ENCODE measurements at places on chromosomes 3 and 15.

- no peak for DNase-seq
These were observed 76.6 kb upstream of the SNRPN start for GRCh38 chr15:24878153-24878552.

DNA sequence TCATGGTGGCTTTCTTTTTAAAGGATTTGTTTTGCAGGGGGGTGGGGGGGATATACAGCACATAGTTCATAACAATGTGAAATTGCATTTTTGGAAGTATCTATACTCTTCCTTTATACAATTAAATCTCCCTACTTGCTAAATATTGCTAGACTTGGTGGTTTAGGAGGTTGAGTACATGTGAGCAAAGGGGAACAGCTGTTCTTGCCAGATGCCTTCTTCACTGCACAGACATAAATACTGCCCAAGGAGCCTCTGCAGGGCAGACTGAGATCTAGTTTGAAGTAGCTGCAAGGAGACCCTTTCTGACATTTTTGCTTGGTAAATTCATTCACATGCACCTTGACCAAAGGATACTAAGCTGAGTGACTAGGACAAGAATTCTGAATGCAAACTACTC, 228.6 kb upstream of the IL12A start:
- no peak for DNase-seq

GRCh38 chr15:43317566-43318184, 12.7 kb downstream of the LCMT2 start:
- no peak for DNase-seq

- DNase-seq: no peak
These were observed 12.7 kb downstream of the SLC6A20 start for GRCh38 chr3:45783667-45784066.

GRCh38 chr3:193796089-193796488, 203.1 kb downstream of the OPA1 start:
- no peak for DNase-seq

DNA sequence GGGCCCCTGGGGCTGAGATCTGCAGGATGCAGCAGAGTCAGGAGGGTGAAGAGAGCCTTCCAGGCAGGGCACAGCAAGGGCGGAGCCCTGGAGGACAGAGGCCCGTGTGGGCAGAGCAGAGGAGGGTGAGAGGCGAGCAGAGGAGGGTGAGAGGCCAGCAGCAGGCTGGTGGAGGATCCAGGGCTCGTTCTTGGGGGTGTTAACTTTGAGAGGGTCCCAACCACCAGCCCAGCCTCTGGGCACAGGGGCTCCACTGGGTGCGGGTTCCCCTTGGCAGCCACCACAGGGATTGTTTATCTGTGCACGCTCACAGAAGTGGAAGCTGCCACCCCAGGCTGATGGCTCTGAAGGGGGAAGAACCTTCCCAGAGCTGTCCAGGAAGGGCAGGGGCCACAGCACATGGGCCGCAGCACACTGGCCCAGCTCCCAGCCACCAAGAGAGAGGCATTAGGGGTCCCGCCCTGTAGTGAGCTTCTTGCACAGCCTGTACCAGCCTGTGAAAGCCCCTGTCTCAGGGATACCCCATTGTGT, 9.3 kb upstream of the PLXND1 start:
- no peak for DNase-seq

DNA sequence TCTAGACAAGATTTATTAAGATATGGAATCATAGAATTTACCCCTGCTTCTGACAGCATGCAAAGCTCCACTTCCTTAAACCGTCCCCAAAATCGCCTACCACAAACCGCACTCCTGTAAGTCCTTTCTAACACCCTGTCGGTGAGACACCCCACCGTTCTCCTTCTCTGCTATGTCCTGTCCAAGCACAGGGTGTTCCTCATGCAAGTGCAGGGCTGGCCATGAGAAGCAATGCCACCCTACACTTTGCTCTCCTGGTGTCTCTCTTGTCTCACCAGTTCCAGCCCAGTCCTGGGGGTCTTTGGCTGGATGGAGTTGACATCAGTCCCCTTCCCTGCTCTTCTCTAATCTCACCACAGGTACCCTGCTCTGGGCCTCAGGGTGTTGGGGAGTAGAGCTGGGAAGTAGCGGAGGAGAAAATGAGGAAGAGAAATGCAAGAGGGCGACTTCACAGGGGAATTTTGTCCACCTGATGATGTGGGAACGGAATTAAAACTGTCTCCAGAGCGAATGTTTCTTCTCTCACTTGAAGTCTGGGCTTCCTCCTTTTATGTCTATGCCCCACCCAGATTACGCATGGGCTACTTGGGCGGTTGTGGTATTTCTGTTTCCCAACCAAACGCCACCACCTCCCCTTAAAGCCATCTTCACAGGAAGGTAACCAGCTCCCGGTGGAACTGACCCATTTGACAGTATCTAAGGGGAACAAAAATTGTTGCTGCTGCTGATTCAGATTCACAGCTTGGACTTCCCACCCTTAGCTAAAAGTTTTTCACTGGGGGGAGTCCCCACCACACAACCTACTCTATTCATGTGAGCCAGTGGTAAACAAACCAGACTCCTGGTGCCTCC, 49.9 kb downstream of the CASR start:
- DNase-seq: no peak

GRCh38 chr15:68334661-68335124, 57.1 kb downstream of the FEM1B start:
- no peak for DNase-seq

DNA sequence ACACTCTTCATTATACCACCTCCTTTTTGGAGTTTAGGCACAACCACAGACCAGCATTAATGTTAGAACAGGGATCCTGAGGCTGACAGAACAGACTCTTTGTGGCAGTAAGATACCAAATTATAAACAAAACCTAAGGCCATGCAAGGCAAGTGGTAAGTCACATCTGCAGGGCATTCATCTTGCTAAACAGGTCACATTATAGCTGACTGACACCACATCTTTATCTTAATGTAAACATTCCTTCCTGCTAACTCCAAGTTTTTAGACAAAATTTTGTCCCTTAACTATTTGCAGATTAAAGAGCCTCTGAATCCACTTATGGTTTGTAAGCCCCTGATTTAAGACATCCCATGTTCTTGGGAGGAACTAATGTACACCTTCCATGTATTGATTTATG, 500.6 kb downstream of the PYDC2 start:
- DNase-seq: no peak

- DNase-seq: no peak
These were observed 297.3 kb downstream of the DOCK3 start for GRCh38 chr3:50972029-50972428.

DNA sequence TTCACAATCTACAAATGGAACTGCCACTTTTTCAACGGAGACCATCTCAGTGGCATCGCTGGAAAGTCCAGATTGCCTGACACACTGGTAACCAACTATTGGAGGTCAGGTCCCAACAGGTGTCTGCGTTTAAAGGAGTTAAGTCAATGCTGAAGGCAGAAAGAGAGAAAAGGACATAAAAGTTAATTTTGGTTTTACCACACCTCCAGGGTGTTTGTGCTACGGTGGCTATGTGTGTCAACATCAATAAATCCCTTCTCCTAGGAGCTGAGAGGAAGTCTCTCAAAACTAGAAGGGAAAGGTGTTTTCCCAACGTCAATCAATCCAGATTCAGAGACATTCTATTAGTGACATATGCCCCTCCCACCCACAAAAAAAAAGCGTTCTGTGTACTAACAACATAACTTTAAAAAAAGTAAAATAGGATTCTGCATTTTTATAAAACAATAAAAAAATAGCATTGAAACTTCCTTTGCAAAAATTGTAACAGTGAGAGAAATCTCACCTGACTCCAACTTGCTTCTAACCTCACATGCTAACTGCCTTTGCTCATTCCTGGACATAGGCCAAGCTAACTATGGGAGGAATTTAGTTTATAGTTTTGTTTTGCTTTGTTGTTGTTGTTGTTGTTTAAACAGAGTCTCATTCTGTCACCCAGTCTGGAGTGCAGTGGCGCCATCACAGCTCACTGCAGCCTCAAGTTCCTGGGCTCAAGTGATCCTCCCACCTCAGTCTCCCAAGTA, 58.7 kb downstream of the GATM start:
- no peak for DNase-seq

GRCh38 chr15:60172143-60172542, 168.0 kb downstream of the FOXB1 start:
- DNase-seq: no peak

- no peak for DNase-seq
These were observed 128.4 kb upstream of the ZBED2 start for GRCh38 chr3:111723293-111724215.

- DNase-seq: no peak
These were observed 103.8 kb upstream of the ADPGK start for GRCh38 chr15:72887376-72887775.

DNA sequence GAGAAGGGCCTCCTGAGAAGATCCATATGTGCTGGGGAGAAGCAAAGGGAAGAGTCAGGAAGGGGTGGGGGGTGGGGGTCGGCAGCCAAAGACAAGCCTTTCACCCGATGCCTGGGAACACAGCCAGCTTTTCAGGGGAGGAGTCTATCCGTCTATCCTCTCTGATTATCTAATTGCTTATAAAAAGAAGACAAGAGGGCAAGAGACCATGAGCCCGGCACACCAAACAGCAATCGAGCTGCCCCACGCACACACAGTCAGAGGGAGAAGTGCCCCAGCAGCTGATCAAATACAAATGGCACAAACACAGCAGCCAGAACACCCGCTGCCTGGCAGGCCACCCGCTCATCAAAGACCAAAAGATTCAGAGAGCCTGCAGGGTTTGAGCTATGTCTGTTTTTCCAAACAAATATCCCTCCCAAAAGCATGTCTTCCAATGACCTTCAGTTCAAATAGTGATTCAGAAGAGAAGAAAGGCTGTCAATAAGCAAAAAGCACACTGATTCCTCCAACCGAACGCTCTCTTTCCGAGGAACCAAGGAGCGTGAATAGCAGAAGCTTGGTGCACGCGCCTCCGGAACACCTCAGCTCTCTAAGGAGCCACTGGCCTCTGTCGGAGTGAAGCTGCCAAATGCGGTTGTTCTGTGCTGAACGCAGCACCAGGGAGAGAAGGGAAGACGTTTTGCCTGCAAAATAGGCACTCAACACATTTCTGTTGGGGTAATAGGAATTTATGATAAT, 419.2 kb downstream of the OCA2 start:
- DNase-seq: peak; percentile 96

DNA sequence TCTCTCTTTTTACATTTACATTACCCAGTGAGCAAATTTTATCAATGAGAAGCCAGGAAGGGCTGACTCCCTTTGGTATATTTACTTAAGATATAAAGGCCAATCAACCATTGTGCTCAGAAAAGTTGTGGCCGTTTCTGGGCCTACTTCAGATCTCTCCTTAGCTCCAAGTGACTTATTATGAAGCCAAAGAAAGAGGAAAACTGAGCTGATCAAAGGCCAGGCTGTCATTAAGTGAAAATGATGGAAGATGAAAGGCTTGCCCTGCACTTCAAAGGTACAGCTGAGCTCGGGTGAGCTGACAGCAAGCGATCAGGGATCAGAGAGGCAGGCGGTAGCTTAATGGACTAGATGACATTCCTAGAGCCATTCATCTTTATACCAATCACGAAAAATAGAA, 24.8 kb downstream of the VGLL4 start:
- DNase-seq: no peak

DNA sequence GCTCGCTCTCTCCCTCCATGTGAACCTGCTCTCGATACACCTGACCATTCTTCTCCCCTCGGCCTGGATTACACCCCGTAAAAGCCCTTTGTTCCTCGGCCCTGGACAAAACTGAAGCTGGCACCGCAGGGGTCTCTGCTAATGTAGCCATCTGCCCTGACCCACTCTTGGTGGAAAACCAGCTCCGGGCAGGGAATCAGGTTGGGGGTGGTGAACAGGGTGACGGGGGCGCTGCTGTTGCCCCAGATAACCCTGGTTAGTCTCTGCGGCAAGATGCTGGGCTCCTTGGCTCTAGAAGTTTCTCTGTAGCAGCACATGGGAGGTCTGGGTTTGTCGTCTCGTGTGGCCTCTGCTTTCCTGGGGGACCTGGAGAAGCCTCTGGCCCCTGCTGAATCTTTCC, 86.4 kb downstream of the WNT7A start:
- no peak for DNase-seq

GRCh38 chr15:77470235-77470634, 49.5 kb downstream of the HMG20A start:
- no peak for DNase-seq

- DNase-seq: peak; percentile 28
These were observed 287.6 kb upstream of the STT3B start for GRCh38 chr3:31244929-31245817.

DNA sequence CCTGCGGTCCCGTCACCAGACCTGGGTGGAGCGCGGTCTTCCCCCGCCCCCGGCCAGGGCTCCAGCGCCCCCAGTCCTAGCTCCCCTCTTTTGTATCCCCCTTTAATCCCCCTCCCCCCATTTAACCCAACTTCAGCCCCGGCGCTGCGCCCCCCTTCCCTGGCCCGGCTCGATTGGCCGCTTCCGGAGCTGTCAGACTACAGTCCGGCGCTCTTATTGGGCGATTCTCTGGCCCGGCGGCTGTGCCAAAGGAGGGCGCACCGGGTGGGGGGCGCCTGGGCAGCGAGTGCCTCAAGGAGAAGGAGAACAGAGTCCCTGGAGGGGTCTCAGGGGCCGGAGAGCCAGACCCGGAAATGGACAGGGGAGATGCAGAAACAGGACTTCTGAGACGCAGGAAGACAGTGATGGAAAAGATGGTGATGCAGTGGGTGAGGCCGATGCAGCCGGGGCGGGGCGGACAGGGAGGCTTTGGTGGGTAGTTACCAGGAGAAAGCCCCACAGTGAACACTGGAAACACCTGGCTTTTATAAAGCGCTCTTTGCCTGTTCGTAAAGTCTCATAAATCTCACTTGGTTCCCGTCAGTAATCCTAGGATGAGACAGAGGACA, 1.2 kb upstream of the ADCY5 start:
- DNase-seq: peak; percentile 9

DNA sequence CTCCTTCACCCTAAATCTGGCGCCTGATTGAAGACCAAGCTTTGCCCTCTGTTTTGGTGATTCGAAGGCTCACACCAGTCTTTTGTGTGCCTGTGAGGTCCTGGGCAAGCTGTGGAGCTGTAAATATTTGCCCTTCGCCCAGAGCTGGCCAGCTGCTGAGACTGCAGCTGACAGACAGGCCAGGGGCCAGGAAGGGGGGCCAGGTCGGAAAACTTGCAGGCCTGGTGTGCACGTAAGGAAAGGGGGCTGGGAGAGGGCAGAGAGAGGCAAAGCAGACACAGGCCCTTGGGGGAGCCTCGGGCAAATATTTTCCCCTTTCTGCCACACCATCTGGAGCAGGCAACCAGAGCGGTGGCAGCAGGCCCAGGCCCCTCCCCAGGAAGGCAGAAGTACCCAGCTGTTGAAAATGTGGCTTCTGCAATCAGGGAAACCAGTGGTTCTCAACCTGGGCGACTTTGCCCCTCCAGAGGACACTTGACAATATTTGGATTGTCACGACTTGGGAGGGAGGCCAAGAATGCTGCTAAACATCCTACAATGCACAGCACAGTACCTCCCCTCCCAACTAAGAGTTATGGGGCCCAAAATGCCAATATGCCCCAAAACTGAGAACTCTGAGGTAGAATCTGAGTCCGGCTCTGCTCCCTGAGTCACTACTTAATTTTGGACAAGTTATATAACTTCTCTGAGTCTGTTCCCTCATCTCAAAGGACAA, 2.5 kb downstream of the PDZRN3 start:
- peak; percentile 75 for DNase-seq

- DNase-seq: no peak
These were observed 27.4 kb upstream of the PLSCR2 start for GRCh38 chr3:146496726-146497125.

- DNase-seq: no peak
These were observed 17.8 kb downstream of the DUOX1 start for GRCh38 chr15:45147606-45148005.

- DNase-seq: peak; percentile 22
These were observed 69.7 kb downstream of the USF3 start for GRCh38 chr3:113626503-113627371.
